ENCODE measurements at places on chromosomes 1 and 21. TPM values are rescaled to one million over a fixed set of nuclear protein-coding genes. Genes with fewer than 3 reads are reported as not detected.

- no peak for DNase-seq
Observed at GRCh38 chr1:9705337-9706093, 54.0 kb downstream of the PIK3CD start.

DNA sequence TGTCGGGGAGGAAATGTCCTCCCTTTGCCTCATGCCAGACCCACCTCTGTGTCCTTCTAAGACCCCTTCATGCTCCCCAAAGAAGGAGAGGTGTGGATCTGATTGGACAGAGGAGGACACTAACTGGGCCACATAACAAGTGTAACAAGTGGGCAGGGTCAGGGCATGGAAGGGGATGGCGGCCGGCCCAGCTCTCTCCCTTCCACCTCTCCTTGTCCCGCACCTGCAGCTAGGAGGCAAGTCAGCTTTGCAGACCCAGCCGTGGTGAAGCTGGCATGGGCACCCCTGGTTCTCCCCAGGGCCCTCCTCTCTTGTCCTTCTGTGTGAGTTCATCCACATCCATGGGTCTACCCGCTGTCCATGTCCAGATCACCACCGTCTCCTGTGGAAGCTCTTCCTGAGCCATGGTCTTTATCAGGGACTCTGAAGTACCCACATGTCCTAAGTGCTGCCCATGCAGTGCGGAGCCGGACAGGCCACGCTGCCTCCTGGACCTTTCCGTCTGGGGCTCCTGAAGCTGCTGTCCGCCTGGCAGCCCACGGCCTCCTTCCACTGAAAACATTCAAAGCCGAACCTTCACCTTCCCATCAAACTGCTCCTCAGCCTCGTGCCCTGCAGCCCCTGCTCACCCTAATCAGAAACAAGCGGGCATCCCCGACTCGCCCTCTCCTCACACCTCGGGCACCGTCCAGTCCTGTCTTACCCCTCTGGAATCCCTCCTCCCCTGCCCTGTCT is 460.5 kb downstream of the PTPRU start:
- no peak for DNase-seq

Gene CCDC185
- not detected for total RNA-seq

Gene RIMS3
- 14.2 TPM for total RNA-seq

Gene NHLH1
- total RNA-seq, result 1.3 TPM

Gene TSPAN2
- 9.4 TPM for total RNA-seq

- no peak for DNase-seq
Observed at GRCh38 chr1:39908534-39908933, 6.8 kb upstream of the MYCL start.

Gene MYCL
- total RNA-seq, result 18.4 TPM

- DNase-seq, result no peak
Observed at GRCh38 chr1:244657421-244657820, 4.5 kb downstream of the DESI2 start.

Gene KLF17
- 0.09 TPM for total RNA-seq

Gene PACC1
- total RNA-seq, result 10.9 TPM

DNA sequence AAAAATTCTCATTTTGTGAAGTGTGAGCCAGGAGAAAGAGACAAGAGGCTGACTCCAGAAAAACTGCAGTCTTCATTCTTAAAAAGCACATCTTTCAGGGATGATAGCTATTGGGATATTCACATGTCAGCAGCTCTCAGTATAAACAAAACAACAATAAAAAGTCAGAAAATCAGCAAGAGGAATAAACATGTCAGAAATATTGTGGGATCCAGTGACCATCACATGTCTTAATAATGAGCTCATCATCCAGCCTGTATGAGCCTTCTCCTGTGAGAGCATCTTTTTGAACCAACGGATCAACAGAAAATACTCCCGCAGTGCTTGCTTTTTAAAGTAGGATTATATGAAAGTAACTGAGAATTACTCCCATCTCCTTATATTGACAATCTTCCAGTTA is 241.6 kb downstream of the SMYD3 start:
- no peak for DNase-seq

DNA sequence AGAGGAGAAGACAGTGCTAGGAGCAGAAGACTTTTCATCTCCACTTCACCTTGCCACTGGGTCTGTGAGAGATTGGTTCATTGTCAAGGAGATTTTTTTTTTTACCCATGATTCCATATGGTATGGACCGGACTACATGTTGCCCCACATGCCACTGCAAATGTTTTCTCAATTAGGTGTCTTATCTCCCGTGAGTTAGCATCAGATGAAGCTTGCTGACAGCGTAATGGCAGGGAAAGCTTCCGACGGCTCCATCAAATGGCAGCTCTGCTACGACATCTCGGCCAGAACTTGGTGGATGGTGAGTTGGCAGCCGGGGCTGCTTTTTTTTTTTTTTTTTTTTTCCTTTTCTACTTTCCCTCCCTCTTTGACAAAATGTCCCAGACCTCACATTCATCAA is 217.2 kb upstream of the NFIA start:
- no peak for DNase-seq

Gene BSND
- total RNA-seq, result 0.17 TPM

Gene MAN1C1
- 9.3 TPM for total RNA-seq

Gene ODF2L
- total RNA-seq, result 21.5 TPM

GRCh38 chr1:188988589-188988988 is 1489.1 kb downstream of the BRINP3 start:
- DNase-seq, result no peak

Gene LEPR
- total RNA-seq, result 3.3 TPM

Gene LRRC8C
- total RNA-seq, result 1.8 TPM

DNA sequence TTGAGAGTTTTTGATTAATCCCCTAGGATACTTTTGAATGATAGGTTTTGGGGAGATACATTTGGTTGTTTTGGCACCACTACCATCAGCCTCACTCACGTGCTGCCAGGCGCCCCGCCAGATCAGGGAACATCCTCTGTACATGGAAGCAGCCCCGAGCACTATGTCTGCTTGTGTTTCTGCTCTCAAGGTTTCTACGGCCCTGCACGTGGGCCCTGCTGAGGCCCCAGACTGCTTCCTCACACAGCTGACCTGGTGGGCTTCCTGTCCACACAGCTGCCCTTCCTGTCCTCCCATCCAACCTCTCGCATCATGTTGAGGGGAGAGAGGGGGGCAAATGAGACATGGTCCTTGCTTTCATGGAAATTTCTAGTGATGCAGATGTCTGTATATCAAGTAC is 20.0 kb downstream of the ADARB1 start:
- DNase-seq, result no peak

- no peak for DNase-seq
Observed at GRCh38 chr21:25983745-25984144, 186.8 kb downstream of the APP start.

Gene ERRFI1
- total RNA-seq, result 19.2 TPM

Gene SMPDL3B
- 49.5 TPM for total RNA-seq

- DNase-seq, result peak; percentile 33
Observed at GRCh38 chr1:51956528-51957509, 33.7 kb downstream of the RAB3B start.

DNA sequence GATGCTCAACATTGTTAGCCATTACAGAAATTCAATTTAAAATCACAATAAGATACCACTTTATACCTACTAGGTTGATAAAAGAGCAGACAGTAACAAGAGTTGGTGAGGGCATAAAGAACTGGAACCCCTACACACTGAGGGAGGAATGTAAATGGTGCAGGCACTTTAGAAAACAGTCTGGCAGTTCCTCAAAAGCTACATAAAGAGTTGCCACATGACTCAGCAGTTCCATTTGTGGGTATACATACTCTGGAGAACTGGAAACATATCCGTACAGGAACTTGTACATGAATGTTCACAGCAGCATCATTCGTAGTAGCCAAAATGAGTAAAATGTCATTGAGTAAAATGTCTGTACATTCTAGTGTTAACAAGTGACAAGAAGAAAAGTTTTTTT is 17.0 kb downstream of the NSL1 start:
- no peak for DNase-seq

- no peak for DNase-seq
Observed at GRCh38 chr1:97778718-97779117, 142.1 kb downstream of the DPYD start.

GRCh38 chr1:44409757-44410156 is 4.7 kb downstream of the RNF220 start:
- DNase-seq, result no peak

Gene BARHL2
- not detected for total RNA-seq

- no peak for DNase-seq
Observed at GRCh38 chr1:59674595-59674994, 140.2 kb upstream of the HOOK1 start.

GRCh38 chr1:168139070-168139469 is 2.3 kb upstream of the GPR161 start:
- DNase-seq, result no peak

Gene PBX1
- total RNA-seq, result 133 TPM

Gene TBX15
- total RNA-seq, result not detected

- DNase-seq, result no peak
Observed at GRCh38 chr1:147351140-147351835, 108.8 kb downstream of the CHD1L start.

DNA sequence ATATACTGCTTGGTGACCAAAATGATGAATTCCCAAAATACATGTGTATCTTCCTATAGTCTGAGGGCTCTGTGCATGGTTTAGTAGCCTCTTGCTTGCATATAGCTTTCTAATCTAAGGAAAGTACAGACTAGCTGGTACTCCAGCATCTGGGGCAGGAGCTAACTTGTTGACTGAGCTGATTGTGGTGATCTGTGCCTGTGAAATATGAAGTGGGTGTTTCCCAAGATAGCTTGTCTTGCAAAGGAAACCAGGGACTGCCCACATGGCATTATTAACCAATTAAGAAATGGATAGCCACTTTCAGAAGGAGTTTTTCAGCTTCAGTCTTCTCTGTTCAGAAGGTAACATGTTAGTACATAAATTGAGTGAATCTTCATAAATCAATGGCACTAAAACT is 219.8 kb downstream of the NEGR1 start:
- no peak for DNase-seq

GRCh38 chr1:96544831-96545221 is 176.8 kb upstream of the PTBP2 start:
- no peak for DNase-seq

DNA sequence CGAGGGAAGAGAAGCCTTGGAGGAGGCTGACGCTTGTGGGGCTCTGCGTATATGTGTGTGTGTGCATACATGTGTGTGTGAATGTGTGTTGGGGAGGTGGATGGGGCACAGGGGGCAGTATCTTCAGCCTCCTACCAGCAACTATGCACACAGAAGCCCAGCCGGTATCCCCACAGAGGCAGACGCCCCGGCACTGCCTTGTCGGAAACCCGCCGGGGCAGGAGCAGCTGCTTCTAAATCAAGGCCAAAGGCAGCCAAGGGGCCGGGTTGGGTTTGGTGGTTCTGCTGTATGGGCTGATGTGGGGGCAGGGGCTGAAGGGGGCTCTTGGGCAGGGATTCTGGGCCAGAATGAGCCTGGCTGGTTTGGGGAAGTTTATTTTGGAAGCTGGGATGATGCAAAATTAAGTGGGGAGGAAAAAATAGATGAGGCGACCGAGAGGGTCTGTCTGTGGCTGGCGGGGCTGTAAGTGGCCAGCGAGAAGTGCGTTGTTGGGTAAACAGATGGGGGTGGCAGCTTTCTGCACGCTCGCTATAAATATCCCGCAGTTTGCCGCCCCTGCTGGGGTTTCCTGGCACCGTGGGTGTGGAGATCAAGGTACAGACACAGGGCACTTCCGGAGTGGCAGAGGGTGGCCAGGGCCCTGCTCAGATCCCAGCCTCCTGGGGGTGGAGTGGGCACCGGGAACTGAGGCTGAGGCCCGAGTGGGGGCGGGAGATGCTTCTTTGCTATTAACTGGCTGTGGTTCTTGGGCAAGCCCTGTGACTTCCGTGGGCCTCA is 11.0 kb upstream of the WNT4 start:
- DNase-seq, result no peak

Gene OR2T3
- total RNA-seq, result not detected

- DNase-seq, result peak; percentile 69
Observed at GRCh38 chr1:115717541-115717940, 51.0 kb downstream of the CASQ2 start.

DNA sequence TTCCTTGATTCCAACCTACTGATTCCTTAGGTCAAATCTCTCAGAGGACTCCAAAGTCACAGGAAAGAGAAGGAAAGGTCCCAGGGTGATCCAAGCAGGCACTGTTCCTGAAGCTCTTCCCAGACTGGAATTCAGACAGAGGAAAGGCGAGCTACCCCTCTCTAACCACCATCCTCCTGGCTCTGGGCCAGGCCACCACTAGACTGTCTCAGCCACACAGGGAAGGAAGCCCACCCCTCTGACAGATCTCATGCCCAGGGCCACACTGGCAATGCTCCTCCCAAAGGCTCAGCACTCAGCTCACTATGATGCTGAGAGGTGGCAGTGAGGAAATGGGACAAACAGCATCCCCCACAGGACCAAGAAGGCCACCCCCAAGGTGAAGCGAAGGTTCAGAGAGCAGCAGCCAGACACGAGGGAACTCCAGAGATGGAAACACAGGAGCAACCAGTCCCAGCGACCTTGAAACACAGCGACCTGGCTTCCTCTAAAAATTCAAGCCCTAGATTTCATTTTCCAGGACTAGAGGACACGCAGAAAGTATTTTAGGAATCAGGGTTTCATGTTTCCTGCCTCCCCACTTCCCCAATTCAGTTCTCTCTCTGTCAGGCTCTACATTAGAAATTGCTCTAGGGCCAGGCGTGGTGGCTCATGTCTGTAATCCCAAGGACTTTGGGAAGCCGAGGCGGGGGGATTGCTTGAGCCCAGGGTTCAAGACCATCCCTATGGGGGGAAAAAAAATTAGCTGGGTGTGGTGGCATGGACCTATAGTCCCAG is 18.8 kb downstream of the PIK3C2B start:
- no peak for DNase-seq

DNA sequence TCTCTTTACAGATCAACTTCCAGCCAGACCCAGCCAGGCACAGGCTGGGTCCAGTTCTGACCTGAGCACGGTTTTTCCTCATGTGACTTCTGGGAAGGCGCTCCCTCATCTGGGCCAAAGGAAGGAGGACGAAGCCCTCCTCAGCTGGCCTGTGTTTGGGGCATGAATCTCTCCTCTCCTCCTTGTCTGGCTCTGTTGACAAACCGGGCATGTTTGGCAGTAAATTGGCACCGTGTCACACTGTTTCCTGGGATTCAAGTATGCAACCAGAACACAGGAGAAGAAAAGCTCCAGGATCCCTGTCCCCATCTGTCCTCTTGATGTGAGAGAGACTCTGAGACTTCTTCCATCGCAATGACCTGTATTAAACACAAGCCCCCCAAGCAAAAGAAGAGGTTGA is 18.3 kb downstream of the NECAP2 start:
- DNase-seq, result no peak

DNA sequence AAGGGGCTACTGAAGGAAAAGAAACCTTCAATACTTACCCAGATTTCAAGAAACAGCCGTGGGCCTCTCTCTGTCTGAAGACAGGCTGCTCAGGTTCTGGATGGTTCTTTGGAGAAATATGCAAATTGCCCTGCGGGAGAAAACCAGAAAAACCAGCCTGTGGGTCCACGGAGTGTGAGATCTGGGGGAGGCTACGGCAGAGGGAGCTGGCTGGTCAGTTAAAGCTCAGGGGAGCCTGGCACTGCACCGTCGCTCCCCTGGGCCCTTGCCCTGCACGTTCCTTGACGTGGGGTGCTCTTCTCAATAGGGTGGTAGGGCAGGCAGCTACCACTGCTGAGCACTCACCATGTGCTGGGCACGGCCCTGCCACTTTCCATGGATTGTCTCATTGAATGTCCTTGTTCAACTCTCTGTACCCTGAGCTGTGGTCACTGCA is 12.7 kb downstream of the TMCO4 start:
- DNase-seq, result peak; percentile 68

GRCh38 chr21:39444421-39445180 is 977 bp downstream of the LCA5L start:
- DNase-seq, result no peak

Data from H9 (cell line).